Activated B cell treated with CpG ODN at 0.5 μM for 24 hours (primary cell): ENCODE measurements at places on chromosomes 13 and 19.

GRCh38 chr19:46849610-46850009 lies 1.0 kb downstream of the AP2S1 start:
- DNase-seq, result no peak

GRCh38 chr13:98890186-98890585 lies 87.7 kb downstream of the DOCK9 start:
- no peak for DNase-seq

DNA sequence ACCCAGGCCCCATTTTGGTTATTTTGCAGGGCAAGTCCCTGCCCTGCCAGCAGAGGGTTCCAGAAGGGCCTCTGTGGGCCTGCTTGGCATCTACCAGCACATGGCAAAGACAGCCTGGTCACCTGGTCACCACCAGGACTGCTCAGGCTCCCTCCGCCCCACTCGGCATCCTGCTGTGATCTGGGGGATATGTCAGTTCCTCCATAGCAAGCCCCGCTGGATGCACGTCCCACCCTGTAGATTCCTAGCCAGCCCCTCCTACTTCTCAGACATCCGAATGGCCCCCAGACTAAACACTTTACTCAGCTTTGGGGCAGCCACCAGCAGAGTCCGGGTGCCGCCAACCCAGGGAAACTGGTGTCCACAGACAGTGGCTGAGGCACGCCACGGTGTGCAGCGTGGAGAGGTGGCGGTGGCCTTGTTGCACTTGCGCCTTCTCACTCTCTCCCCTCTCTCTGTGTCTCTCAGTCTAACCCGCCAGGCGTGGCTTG lies 31.8 kb upstream of the USE1 start:
- peak; percentile 35 for DNase-seq

- DNase-seq, result no peak
These were observed 163.0 kb upstream of the TSC22D1 start for GRCh38 chr13:44739120-44739519.

DNA sequence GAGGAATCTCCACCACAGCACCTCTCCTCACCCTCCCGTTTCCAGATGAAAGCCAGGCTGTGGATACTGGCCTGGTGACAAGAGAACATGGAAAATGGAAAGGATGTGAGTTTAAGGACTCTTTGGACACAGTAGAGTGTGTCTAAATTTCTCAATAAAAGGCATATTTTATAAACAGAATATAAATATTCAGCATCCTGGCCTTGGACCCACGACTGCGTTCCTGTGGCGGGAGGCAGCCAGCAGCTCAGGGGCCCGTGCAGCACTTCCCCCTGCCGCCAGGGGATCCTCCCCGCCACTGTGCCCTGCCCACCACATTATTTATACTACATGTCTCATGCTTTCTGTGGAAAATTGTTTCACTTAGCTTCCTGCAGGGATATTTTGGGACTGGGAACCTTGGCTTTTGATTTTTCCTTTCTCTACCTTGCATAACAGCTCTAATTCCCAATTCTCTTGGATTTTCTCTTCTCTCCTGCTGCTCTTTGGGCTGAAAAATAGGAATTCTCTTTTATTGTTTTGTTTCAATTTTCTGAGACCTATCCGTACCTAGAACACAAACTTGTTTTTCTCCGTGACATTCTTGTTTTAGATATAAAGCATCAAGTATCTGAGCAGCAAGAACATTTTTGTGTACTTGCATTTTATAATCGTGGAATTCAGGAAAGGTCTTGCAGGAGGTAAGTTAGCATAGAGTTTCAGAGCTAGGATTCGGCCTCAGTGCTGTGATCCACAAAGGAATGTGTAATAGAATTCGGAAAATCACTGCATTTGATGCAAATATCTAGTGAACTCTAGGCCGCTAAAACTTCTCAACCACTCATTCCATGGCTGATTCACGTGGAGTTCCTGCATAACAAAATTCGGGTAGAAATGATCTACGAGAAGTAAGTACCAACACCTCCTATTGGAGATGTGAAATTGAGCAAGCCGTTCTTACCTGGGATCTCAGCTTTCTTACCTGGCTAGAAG lies 107.7 kb upstream of the SPATA13 start:
- no peak for DNase-seq

DNA sequence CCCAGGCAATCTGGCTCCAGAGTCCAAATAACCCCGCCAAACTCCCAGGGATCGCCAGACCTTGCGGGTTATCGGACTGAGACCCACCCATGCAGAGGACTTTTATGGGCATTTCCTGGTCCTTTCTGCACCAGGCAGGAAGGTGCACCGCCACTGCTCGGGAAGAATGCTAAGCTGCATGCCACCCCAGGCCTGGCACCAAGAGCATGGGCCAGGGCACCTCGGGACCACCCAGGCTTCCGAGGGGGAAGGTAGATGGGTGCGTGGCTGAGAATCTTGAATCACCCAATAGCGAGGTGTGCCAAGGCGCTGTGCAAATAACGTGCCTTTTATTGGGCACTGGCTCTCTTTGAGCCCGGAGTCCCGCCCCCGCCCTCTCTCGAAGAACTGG lies 422 bp upstream of the ZNF575 start:
- DNase-seq, result no peak

- no peak for DNase-seq
These were observed 7.6 kb upstream of the MLLT1 start for GRCh38 chr19:6287269-6287885.

DNA sequence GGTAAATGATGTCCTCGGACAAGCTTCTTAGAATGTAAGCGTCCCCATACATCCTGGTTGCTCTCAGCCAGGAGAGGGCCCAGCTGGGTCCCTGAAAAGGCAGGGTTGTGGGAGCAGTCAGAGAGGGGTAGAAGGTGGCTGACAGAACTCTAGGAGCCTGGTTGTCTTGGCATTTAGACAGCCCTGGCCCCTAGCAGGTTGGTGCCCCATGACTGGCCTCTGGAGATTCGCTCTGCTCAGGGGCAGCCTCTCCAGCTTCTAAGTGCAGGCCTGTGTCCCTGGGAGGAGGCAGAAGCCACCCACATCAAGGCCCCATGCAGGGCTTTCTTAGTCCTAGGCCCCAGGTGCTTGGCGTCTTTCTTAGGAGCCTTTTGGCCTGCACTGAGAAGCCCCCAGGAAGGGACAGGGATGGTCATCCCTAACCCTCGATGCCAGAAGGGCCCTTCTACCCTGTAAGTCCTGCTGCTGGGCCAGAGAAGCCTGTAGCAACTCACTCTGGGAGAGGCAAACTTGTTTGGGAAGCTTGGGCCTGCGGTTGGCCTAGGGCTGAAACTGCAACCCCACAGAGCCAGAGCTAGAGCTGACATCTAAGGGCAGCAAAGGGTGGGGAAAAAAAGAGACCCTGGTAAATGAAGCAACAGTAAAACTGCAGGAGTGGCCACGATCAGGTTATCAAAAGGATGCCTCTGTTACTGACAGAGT lies 2.8 kb upstream of the CDX2 start:
- no peak for DNase-seq

DNA sequence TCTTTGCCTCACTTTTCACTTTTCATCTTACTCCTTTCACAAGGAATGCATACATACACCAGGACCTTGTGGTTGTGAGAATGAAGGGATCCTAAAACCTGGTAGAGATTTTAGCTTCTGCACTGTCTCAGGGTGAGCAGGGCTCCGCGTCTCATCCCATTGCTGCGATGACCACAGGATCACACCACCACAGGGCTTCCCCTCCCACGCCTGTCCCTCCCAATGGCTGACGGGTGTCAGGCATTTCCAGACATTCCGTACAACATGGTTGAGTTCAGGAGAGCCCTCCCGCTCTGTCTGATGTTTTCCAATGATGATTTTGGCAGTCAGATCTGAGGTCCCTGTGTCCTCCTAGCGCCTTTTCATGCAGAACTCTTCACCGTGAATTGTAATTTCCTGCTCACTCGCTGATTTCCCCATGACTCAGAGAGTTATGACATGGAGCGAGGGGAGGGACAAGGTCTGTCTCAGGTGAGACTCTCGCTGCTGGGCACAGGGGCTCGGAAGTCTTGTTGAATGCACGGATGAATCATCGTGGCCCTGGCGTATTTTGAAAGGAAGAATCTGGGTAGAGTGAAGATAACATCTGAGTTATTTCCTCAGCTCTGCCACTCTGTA lies 102.8 kb downstream of the TEX29 start:
- no peak for DNase-seq

DNA sequence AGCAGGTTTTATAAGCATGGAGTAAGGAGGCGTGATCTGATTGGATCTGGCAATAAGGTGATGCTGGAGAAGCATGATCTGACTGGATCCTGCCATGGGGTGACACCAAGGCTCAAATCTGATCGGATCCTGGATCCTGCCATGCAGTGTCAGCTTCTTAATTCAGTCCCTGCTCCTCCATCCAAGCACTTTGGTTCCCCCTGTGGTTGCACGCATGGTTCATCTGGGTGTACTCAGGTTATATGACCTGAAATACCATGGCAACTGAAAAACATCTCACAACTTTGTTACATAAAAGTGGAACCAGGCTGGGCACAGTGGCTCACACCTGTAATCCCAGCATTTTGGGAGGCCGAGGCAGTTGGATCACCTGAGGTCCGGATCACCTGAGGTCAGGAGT lies 17.6 kb upstream of the KLK4 start:
- no peak for DNase-seq

DNA sequence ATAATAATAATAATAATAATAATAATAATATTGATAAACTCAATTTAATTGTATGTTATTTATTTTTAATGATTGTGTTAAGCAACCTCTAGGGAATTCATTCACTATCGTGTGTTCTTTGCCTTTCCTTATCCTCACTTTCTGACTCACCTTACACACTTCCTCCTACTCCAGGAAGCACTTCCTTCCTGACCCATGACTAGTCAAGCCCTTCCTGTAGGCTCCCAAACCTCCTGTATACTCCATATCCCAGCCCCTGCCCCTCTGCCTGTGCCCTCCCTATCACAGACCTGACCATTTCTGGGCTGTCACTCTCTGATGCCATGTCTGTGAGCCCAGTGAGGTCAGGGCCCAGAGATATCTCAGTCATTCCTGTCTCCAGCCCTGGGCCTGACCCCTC lies 7.6 kb downstream of the LGALS4 start:
- no peak for DNase-seq

DNA sequence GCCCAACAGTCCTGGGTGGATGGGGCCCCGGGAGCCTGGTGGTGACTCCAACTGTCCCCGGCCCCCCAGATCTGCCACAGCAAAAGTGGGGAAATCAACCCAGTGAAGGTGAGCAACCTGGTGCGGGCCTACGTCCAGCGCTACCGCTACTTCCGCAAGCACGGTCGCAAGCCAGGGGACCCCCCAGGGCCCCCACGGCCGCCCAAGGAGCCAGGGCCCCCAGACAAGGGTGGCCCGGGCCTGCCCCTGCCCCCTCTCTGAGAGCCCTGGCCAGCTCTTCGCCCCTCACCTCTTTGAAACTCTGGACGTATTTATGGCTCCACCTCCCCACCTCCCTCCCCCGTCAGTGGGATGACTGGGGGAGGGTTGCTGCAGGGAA lies 7.5 kb downstream of the IRF3 start:
- DNase-seq, result no peak

DNA sequence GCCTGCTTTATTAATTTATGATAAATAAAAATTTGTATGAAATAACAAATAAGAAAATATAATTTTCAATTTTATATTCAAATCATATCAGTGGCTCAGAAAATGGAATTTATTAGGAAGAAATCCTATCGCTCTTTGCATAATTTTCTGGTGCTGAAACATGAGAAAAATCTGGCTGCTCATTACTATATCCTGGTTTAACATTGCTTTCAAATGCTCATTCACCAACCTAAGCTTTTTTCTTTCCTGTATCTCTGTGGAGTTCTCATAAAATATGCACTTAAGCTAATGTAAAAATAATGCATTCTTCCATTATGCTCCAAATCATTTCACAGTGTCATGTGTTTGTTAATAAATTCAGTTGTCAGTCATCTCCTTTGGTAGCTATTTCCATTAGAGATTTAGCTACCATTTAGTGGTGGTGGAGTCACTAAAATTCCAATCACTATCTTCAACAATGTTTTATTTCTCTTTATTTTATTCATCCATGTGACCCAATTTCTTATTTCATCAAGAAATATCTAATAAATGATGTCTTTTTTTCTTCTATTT lies 498.0 kb downstream of the DCT start:
- no peak for DNase-seq

DNA sequence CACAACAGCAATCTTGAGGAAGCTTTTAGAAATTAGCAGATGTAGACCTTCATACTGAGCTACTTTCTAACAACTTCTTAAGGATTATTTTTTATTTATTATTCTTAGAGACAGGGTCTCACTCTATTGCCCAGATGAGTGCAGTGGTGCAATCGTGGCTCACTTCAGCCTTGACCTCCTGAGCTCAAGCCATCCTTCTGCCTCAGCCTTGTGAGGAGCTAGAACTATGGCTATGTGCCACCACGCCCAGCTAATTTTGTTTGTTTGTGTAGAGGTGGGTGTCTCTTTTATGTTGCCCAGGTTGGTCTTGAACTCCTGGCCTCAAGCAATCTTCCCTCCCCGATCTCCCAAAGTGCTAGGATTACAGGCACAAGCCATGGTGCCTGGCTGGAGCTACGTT lies 200.6 kb downstream of the TSHZ3 start:
- no peak for DNase-seq

DNA sequence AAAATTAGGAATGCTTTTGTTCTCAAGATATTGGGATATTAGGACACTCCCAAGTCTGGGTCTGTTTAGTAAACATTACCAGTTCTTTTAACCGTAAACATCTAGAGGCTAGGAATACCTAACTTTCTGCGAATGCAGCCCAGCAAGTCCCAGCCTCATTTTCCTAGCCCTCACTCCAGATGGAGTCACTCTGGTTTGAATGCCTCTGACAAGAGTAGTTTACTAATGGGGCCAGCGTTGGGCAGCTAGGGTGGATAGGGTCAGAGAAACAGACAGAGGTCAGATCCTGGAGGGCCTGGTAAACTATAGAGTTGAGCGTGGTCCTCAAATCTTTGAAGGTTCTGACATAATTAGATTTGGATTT lies 53.6 kb downstream of the WDFY2 start:
- no peak for DNase-seq

DNA sequence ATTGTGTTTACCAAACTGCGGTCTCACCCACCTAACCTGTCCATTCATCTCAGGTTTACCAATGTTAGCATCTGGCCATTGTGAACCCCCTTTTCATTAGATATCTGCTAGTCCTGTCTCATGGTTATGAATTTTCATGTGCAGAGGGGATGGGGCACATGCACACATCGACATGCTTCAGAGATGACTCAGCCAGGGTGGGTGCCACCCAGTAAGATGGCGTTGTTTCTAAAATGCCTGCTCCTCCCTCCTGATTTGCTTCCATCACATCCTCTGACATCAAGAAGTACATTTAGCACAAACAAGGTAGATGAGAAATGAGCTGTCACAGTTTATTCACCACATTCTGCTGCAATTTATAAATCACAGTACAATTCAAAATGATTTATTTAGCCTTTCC lies 51.3 kb downstream of the GPALPP1 start:
- no peak for DNase-seq
